RPMI8226 (cell line): ENCODE measurements at places on chromosomes 2 and 18.

- DNase-seq: no peak
Observed at GRCh38 chr2:23506531-23507266, 121.7 kb downstream of the KLHL29 start.

GRCh38 chr2:60925994-60926740 is 44.8 kb downstream of the REL start:
- DNase-seq: no peak

GRCh38 chr2:66212749-66213148 is 222.2 kb upstream of the MEIS1 start:
- DNase-seq: no peak

GRCh38 chr18:41870817-41871216 is 84.2 kb upstream of the PIK3C3 start:
- no peak for DNase-seq

DNA sequence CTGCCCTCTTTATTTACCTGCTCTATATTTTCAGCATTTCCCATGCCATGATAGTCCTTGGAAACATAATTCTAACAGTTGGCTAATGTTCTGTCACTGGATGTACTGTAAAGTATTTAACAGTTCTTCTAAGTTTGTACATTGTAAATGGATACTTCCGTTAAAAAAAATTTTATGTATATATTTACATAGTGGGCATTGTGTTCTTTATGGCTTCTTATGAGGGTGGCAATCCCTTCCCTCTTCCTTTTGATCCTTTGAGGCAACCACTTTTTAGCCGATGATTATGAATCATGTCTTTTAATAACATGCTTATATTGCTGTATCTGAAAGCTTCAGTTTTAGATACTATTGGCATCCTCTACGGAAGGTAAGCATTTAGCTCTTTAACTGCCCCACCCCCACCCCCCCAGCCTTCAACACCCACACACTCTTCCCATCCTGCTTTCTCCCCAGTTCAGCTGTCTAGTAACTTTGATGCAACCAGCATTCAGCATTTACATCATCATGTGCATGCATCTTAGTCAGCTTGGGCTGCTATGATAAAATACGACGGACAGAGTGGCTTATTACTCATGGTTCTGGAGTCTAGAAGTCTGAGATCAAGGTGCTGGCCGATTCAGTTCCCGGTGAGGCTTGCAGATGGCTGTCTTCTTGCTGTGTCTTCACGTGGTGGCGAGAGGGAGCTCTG is 21.0 kb upstream of the EDAR start:
- no peak for DNase-seq

DNA sequence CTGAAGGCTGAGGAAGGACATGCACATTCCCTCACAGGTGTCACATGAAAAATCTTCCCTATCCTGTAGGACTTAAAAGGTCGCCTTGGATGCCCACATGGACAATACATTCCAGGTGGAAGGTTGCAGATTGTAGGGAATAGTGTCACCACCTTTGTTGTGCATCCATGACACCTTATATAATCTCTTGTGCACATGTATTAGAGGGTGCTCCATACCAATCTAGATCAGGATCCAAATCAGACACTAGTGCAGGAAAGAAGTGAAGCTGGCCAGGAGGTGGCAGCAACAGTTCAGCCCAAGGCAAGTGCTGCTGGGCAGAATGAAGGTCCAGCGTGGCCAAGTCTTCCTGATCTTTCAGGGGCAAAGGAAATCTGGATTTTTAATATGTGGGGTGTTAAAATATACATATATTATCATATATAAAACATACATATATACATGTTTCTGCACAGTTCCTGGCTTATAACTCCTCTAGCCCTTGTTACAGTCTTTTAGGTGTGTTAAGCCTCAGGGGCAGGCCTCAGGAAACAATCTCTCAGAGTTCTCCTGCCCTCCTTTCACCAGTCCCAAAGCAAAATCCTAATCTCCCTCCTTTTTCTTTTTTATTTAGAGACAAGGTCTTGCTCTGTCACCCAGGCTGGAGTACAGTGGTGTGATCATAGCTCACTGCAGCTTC is 16.6 kb downstream of the NIF3L1 start:
- peak; percentile 48 for DNase-seq

- no peak for DNase-seq
Observed at GRCh38 chr2:169664978-169665930, 29.0 kb downstream of the CFAP210 start.
